Endothelial cell (in vitro differentiated cells): ENCODE measurements at places on chromosomes 7 and 10. TPM values are rescaled to one million over a fixed set of nuclear protein-coding genes. Genes with fewer than 3 reads are reported as not detected.

The LDB3 gene
- total RNA-seq: 0.36 TPM

The UNCX gene
- not detected for total RNA-seq

DNA sequence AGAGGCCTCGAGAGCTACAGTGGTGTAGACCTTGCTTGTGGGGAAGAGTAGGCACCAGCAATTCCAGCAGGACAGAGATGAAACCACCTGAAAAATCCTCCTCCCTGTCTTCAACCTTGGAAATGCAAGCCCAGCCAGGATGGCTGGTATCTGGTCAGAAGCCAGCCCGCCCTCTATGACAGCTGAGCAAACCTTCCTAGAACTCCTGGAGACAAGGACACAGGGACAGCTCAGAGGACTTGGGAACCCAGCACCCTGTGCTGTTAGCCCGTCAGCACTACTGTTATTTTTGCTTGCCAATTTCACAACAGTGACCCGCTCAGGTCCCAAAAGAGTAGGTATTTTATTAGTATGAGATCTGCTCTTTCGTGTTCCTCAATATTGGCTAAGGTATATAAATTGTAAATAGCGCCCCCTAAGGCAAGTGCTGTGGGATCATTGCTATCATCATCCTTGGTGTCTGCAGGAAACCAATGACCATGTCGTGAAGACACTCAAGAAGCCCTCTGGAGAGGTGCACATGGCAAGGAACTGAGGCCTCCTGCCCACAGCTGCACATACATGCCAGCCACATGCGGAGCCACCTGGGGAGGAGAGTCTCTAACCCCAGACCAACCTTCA lies 156.5 kb upstream of the CHST15 start:
- DNase-seq: no peak

DNA sequence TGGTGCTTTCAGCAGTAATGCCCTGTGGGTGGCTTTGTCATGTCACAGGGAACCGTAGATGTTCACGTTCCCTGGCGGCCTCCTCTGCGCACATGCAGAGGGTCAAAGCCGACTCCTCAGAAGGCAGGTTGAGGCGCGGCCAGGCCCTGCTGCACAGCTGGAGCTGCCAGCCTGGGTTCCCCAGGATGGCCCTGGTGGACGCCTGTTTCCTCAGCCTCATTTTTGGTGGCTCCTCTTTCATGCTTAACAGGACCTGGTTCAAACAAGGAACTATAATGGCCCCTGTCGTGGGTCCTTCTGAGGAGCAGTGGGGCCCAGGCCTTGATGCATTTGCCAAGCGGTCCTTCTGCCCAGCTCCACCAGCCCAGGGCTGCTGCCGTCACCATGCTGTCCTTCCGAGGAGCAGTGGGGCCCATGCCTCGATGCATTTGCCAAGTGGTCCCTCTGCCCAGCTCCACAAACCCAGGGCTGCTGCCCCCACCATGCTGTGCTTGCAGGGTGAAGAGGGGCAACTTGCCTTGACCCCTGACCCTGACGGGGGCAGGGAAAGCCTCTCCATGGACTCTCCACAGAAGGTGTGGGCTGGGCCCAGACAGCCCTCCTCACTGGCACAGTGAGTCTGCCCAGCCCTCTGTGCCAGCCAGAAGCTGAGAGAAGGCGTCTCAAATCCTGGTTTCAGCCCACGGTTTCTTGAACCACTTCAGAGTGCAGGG lies 338.2 kb downstream of the TCERG1L start:
- DNase-seq: no peak

DNA sequence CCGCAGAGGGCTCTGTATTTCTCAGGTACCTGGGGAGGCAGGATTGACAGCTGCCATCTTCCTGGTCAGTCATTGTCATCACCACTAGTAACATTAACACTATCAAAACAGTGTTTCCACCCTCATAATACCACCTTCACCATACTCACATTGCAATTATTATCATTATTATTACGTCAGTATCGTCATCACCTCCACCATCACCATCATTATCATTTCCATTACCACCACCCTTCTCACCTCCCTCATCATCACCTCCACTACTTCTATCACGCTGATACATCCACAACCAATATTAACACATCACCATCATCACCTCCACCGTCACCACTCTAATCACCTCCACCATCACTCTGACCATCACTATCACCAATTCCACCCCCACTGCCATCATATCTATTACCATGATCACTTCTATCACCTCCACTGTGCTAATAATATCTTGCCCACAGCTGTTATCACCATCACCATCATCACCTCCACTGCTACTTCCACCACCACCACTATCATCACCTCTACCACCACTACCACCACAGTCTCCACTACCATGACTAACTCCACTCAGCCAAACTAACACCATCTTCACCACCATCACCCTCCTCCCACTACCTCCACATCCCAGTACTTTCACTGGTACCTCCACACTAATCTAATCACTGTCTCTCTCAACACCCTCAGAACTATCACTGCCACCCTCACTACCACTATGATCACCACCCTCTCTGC lies 196.4 kb downstream of the RPS24 start:
- DNase-seq: no peak

GRCh38 chr10:114678336-114678735 lies 20.3 kb upstream of the ABLIM1 start:
- no peak for DNase-seq

DNA sequence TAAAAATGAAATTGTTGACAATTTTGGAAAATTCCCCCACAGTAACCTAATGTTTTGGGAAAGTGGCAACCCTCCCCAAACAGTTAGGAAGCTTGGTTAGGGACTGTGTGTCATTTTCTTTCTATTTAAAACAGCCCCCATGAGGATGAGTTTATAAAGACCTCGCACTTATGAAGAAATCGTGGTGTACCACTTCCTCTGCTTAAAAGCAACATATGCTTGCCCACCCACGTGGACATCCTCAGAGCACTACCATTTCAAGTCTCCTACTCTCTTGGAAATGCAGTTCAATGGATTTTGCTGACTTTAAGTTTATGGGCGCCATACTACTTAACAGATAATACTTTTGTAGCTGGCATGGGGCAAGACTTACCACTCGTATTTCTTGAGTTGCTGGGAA lies 223.8 kb downstream of the DYNC1I1 start:
- DNase-seq: no peak
